Urinary bladder (tissue), 4 donors: ENCODE measurements at places on chromosomes 5 and 9. TPM values are rescaled to one million over a fixed set of nuclear protein-coding genes. Genes with fewer than 3 reads are reported as not detected.

WDR38 gene
- total RNA-seq, result not detected

RNF180 gene
- total RNA-seq, result 23.8 TPM

FOXD4L4 gene
- not detected for total RNA-seq

RASEF gene
- 10.9 TPM for total RNA-seq

TMC1 gene
- 1.9 TPM for total RNA-seq
